ENCODE measurements at places on chromosomes 3 and 15. TPM values are rescaled to one million over a fixed set of nuclear protein-coding genes. Genes with fewer than 3 reads are reported as not detected.

DNA sequence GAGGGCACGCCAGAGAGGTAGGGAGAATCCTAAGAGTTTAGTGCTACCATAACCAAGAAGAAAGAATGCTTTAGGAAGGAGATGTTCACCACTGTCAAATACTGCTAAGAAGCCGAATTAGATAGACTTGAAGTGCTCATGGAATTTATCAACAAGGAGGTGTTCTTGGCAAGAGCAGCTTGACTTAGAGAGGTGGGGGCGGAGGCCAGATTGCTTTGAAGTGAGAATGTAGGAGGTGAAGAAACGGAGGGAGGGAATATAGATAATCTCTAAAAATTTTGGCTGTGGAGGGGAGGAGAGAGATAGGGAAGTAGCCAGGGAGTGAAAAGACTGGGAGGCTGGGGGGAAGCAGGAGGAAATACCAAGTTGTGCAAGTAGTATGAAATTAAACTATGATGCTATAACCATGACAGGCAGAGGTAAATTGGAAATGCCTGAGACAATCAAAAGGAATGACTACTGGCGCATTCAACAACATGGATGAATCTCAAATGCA, 35.5 kb downstream of the GADL1 start:
- no peaks in the 10 kb centered on the region for H3K4me1 ChIP-seq
- H3K27me3 ChIP-seq = no peaks in the 10 kb centered on the region
- no peaks in the 10 kb centered on the region for H3K36me3 ChIP-seq
- H3K4me3 ChIP-seq = no peak overlapping the region

GRCh38 chr3:40739971-40740370, 215.2 kb downstream of the ZNF621 start:
- DNase-seq = no peak
- H3K4me1 ChIP-seq = no peaks in the 10 kb centered on the region
- H3K27me3 ChIP-seq = no peaks in the 10 kb centered on the region
- no peaks in the 10 kb centered on the region for H3K36me3 ChIP-seq
- H3K27ac ChIP-seq = no peak overlapping the region
- H3K4me3 ChIP-seq = no peak overlapping the region

GRCh38 chr3:38985581-38985980, 66.2 kb downstream of the SCN11A start:
- no peak overlapping the region for H3K27ac ChIP-seq
- DNase-seq = no peak
- no peaks in the 10 kb centered on the region for H3K4me1 ChIP-seq
- H3K4me3 ChIP-seq = no peak overlapping the region
- H3K36me3 ChIP-seq = no peaks in the 10 kb centered on the region

DNA sequence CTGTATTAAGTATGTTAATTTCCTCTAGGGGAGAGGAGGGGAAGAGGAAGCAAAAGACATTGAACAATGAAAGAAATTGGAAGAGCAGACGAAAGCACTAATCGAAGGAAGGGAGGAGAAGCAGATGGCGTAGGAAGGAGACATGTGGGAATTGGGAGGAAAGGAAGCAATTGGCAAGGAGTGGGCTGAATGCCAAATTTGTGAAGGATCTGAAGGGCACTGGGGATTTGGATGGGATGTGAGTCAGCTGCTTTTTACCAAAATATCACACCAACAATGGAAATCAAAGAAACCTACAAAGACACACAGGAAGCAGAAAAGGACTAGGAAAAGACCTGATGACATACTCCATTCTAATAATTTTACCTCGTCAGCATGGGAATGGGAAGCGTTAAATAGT, 1029.8 kb downstream of the ROBO1 start:
- no peaks in the 10 kb centered on the region for H3K27me3 ChIP-seq
- H3K27ac ChIP-seq = no peak overlapping the region
- no peaks in the 10 kb centered on the region for H3K36me3 ChIP-seq
- H3K4me3 ChIP-seq = no peak overlapping the region
- H3K4me1 ChIP-seq = no peaks in the 10 kb centered on the region

DNA sequence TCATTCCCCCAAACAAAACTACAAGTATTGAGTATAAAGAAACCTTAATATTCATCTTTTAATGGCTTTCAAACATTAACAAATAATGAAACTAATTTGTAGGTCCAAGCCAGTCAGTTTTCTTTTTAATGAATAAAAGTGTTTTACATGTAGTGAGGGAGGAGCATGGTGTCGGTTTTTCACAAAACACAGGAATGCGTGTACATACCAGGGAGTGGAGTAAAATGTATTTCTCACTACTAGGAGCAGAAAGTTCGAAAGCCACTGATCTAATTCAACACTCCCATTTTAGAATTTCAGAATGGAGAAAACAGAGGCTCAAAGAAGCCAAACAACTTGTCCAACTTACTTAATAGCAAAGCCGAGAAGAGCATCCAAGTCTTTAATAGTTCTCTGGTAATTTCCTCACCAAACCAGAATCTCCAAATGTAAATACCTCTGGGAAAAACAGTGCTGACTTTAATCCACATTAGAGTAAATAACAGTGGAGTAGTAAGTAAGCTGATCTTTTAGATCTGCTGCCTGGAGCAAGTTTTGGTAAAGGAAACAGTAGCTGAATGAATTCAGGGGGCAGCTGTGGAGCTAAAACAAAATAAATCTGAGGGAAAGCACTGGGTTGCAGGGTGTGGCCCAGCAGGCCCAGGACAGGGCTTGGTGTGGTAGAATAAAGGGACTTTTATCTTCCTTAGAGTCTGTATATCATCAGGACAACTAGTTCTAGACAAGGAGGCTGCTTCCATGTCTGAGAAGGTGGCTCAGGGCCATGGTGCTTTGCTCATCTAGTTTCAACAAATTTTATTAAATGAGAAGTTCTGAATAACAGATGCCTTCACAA, 7.9 kb downstream of the ANP32A start:
- H3K36me3 ChIP-seq = peaks cover 6% of the 10 kb centered on the region
- no peak overlapping the region for H3K27ac ChIP-seq
- H3K4me1 ChIP-seq = peaks cover 75% of the 10 kb centered on the region

- no peaks in the 10 kb centered on the region for H3K36me3 ChIP-seq
- no peak for DNase-seq
- H3K27me3 ChIP-seq = no peaks in the 10 kb centered on the region
Observed at GRCh38 chr15:67080900-67081431, 15.6 kb downstream of the SMAD3 start.

DNA sequence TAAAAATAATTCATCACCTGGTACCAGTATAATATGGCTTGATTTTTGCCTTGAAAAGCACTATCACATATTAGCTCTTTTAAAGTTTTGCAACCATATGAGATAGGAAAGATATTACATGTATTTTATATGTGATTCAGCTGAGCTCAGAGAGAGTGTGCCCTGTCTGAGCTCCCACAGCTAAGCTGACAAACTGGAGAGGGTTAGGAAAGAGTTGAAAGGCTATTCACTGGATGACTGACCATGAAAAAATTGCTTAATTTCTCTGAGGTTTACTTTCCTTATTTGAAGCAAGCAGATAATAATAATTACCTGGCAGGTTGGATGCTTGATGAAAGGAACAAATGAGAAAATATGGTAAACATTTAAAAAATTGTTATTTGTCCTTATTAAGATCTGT, 97.4 kb upstream of the CCDC80 start:
- no peak overlapping the region for H3K27ac ChIP-seq
- H3K4me1 ChIP-seq = peaks cover 69% of the 10 kb centered on the region
- no peak overlapping the region for H3K4me3 ChIP-seq
- no peaks in the 10 kb centered on the region for H3K36me3 ChIP-seq

The TGM5 gene
- not detected for total RNA-seq

The MYL3 gene
- not detected for total RNA-seq

The SPTBN5 gene
- 0.39 TPM for total RNA-seq

The UACA gene
- total RNA-seq = 0.81 TPM
